IMR-90 (cell line): ENCODE measurements at places on chromosomes 2 and 18. TPM values are rescaled to one million over a fixed set of nuclear protein-coding genes. Genes with fewer than 3 reads are reported as not detected.

Gene FAP
- total RNA-seq, result 71.0 and 93.9 TPM in 2 replicates

Gene SIGLEC15
- 0.83 and 1.1 TPM in 2 replicates for total RNA-seq

Gene TNFRSF11A
- total RNA-seq, result under 0.01 TPM in 1 of 2 replicates, not detected in the other

Gene ALPI
- total RNA-seq, result not detected in 2 replicates

Gene IL1RN
- total RNA-seq, result not detected in 2 replicates

Gene ARHGAP28
- 2.8 and 3.8 TPM in 2 replicates for total RNA-seq

Gene DPP4
- total RNA-seq, result 19.0 and 24.2 TPM in 2 replicates

Gene CYP27A1
- total RNA-seq, result 4.2 and 5.2 TPM in 2 replicates

Gene ALK
- not detected in 2 replicates for total RNA-seq
